ENCODE measurements at places on chromosomes 1 and 21.
A peak's percentile ranks its signal among the peaks of the same experiment; 100 is the strongest.

GRCh38 chr1:31198150-31198549, 41.5 kb downstream of the NKAIN1 start:
- DNase-seq: no peak

DNA sequence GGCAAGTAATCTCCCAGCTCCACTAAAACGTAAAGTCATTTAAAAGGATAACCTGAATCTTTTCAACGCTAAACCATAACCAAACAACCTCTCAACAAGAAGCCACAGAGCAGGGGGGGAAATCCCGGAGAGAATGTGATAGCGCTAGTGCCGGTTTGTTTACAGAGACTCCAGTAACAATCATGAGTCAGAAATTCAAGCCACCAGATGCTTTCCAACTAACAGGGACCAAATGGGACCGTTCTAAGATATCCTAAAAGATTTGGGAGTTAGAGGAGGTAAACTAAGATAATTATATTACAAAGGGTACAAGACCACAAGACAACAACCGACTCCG, 825 bp downstream of the DCAF8 start:
- peak; percentile 41 for DNase-seq

DNA sequence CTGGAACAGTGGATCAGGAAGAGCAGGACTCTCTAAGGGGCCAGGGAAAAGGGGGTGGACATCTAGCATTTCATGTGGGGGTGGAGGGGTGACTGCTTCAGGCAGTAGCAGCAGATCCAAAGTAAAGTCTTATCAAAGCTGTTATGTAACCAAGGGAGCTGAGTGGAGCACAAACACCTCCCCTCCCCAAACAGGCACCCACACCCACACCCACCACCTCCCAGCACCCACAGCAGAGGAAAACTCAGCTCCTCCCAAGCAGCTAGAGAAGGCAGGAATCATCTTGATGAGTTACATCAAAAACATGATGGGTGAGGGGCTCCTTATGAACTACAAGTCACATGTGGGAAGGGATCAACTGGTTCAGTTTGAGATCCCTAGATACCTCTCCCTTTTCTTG, 6.0 kb downstream of the DLGAP3 start:
- DNase-seq: no peak

- DNase-seq: no peak
These were observed 191.1 kb downstream of the TNR start for GRCh38 chr1:175552306-175552705.

GRCh38 chr1:232773752-232774151, 31.5 kb upstream of the MAP10 start:
- DNase-seq: no peak

GRCh38 chr1:100316622-100317021, 35.7 kb upstream of the CDC14A start:
- DNase-seq: no peak

DNA sequence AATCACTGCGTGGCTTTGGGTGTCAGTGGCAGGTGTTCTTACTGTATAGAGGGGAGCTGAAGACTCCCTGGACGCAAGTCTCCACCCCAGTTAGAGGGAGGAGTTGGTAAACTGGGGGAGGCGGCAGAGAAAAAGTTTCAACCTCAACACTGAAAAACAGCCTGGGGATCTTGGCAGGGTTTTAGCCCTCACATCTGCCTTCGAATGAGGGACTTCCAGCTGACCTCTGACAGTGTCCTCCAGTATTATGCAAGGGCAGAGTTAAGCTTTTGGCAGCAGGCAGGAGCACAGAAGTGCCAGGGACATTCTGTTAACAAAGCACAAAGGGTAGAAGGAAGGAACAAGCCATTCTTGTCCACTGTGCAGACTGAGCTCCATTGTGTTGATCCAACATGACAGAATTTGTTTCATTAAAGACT, 41.2 kb upstream of the RAB4A start:
- DNase-seq: no peak

- DNase-seq: no peak
These were observed 9.8 kb downstream of the DNAJC6 start for GRCh38 chr1:65319141-65319540.

GRCh38 chr1:205580923-205581180, 51.0 kb downstream of the ELK4 start:
- DNase-seq: no peak

DNA sequence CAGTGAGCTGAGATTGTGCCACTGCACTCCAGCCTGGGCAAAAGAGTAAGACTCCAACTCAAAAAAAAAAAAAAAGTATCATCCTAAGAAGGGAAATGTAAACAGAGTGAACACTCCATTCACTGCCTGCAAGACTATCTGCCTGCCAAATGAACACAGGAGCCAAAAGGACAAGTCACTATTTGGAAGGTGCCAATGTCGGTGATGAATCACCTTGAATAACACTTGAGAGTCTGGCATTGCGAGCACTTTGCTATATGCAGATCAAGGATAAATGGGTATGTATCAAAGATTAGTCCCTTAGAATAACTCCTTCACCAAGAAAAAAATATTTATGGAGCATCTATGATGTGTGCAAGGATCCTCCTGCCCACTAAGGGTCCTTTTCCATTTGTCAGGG, 6.6 kb downstream of the UBR4 start:
- no peak for DNase-seq

- DNase-seq: no peak
These were observed 35.9 kb upstream of the RASAL2 start for GRCh38 chr1:178057912-178058534.

DNA sequence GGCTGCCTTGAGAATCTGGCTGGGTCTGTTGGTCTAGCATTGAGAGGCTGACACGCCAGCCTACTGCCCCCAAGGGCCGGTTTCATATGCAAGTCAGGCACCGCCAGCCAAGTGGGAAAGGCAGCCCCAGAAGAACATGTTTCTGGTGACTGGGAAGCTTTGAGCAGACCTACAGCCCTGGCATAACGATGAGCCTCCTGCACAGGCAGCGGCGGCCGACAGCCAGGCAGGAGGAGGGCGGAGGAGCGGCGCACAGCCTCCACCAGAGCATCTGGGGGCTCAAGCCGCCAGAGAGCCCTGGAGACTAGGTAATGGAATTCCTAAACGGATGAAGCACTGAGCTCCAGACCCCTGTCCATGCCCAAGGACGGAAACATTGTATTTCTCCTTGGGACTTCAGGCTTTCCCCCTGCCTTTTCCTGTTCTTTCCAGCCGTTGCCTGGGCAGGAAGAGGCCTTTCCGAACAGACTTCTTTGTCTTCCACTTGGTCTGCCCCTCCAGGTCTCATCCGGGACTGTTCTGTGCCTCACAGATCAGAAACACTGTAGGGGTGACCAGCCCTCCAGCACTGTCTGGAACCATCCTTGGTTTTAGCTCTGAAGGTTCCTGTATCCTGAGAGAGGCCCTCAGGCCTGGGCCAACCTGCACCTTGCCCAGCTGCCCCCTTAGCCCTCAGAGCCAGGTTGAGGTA, 59.5 kb downstream of the IRF2BP2 start:
- no peak for DNase-seq

DNA sequence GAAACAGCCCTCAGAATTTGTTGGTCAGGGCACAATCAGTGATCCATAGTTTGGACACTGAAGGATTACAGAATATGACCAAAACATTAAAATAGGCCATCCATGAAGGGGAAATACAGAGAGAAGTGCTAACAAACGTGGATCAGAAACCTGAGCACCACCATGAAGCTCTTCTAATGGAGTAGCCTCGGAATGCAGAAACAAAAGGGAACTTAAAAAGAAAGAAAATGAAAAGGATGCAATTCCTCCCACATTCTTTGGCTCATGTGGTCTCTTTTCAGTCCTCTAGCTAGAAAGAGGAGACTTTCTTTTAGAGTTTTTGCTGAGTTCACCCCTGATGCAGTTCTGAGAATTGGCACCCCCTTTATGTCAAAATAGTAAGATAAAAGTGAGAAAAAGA, 989.8 kb upstream of the B3GALT2 start:
- DNase-seq: no peak

- DNase-seq: no peak
These were observed 19.6 kb downstream of the HSF2BP start for GRCh38 chr21:43639470-43640353.

DNA sequence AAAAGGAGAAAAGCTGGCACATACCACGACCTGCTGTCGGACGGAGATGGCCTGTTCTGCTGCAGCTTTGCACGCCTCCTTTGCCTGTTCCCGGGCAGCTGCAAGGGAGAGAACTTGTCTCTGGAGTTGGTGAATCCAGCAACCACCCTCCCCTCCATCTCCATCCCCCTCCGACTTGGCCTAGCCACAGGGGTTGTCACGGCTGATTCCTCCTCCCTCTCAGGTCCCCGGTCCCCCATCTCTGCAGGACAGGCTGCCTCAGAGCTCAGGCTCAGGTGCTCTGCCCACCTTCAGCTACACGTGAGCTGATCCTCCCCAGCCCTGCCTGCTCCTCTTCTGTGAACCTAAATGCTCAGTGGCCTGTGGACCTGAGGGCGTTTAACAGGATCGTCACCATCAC, 11.1 kb upstream of the SRM start:
- DNase-seq: no peak

GRCh38 chr1:67137307-67137753, 2.6 kb upstream of the C1orf141 start:
- no peak for DNase-seq

GRCh38 chr1:112704934-112705627, 1.8 kb downstream of the RHOC start:
- peak; percentile 76 for DNase-seq

- peak; percentile 74 for DNase-seq
These were observed 10.9 kb upstream of the BOLA1 start for GRCh38 chr1:149888247-149888998.

DNA sequence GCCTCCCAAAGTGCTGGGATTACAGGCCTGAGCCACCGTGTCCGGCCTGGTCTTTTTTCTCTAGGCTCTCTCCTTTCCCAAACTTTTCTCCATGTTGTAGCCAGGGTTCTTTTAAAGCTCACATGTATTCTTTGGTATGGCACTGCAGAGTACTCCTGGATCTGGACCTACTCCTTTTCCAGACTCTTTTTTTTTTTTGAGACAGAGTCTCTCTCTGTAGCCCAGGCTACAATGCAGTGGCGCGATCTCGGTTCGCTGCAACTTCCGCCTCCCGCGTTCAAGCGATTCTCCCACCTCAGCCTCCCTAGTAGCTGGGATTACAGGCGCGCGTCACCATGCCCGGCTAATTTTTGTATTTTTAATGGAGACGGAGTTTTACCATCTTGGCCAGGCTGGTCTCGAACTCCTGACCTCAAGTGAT, 602 bp upstream of the MED18 start:
- no peak for DNase-seq

GRCh38 chr1:77542813-77543420, 139.5 kb downstream of the ZZZ3 start:
- DNase-seq: no peak

DNA sequence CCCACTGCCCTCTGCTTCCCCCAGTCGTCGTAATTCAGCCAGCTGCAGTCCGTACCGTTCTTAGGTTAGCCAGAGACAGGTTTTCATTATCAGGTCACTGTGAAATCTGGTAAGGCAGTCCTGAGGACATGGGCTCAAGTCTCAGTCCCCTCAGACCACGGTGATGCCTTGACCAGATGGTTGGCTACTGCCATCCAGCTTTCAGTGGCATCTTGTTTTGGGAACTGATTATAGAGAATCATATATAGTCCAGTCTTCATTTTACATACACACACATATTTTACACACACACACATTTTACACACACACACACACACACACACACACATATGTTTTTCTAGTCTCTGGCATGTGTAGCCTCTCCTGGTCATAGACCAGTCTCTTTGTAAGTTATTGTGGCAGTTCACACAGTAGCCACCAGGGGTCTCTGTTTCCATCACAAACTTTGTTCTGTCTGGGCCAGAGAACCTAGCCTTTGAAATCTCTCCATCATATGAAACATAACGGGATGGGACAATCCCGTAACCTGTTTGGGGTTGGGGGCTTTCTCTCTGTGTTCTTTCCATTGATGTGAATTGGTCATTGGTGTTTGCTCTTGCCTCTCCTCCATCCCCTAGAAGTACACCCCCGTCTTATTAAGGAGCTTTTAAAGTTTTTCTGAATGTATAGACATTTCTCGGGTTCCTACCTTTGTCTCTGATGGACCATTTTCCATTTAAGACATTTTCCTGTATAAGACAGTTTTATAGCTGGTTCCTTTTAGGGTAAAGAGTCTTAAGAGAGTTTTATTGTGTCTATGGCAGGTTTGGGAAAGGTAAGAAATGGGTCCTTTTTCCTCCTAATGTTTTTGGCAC, 8.4 kb upstream of the IKBKE start:
- peak; percentile 79 for DNase-seq

DNA sequence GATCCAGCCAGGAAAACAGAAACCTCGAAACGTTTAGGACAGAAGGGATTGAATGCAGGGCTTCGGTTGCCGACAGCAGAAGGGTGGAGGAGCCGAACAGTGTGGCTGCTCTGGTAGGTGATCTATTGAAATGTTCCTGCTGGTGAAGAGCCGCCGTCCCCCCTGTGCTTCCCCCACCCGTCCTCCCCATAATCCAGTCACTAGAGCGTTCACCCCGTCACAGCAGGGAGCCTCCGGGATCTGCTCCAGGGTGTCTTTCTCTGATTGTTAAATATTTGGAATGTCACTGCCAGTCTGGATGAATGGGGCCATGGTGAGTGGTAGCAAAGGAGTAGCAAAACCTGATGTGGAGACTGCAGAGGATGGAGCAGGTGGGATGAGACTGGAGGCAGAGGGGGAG, 255.1 kb upstream of the CSF3R start:
- no peak for DNase-seq

DNA sequence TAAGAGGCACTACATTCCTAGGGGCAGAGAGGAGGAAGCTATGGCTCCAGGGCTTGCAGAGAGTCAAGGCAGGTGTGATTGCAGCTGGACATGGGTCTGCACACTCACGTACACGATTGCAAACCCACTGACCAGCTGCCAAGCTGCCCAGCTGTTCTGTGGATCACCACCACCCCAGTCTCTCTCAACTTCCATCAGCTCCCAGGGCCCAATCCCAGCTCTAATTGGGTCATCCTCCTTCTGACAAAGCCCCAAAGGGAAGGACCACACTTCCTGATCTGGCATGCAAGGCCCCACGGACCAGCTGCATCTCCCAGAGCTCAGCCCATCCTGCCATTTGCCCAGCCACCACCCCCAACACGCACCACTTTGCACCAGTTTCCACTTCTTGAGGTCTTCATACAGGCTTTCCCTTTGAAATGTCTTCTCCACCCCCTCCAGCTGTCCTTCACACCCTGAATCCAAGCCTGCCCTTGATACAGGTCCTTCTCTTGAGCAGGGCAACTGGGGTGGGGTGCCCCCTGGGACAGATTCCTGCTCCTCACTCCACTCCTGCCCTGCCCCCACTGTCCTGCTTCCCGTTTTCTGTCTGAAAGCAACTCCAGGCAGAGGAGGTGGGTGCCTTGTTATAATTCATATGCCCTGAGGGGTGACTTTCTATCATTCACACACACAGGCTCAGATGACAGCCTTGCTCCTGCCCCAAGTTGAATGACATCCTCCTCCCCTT, 179.4 kb upstream of the EDN2 start:
- DNase-seq: no peak

DNA sequence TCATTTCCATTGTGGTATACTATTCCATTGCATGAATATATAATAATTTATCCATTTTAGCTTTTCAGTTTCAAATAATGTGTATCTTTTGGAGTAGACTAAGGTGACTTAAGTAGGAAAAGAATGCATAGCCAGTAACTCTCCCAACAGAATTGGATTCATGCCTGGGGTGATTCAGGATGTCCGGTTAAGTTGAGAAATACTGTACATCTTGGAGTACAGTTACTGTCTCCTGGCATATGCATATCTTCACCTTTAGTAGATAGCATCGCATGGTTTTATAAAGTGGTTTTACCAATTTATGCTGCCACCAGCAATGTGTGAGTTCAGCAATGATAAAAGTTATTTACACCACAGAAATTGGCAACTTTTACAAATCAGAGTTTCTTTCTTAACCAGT, 18.6 kb upstream of the SLC6A9 start:
- DNase-seq: no peak

- no peak for DNase-seq
These were observed 2.0 kb downstream of the LEFTY1 start for GRCh38 chr1:225887030-225887314.

Data from HEK293T (cell line).